ENCODE measurements at places on chromosomes 1 and 21.

DNA sequence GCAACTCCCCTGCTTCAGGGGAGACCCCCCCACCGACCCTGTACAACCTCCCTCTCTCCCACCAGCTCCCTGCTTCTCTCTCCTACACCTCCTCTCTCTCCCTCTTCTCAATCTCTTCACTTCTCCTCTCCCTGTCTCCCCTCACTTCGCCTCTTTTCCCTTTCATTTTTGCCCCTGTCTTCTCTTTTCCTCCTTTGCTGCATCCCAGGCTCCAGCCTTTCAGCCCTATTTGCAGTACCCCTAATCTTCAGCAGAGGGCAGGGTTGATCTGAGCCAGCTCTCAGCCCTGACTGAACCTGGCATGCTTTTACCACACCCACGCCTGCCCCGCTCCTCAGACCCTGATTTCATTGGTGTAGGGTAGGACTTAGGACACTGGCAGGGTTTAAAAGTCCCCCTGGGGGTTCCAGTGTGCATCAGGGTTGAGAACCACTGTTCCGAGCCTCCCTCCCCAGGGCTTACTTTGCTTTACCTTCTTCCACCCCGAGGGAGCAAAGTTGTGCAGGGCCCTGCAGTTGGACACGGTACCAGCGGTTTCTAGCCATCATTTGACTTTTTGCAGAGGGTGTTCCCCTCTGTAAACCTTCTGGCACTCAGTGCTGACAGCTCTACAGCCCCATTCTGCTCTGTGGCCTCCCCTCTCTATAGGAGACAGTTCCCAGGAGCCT, 67.3 kb upstream of the CNTN2 start:
- DNase-seq = peak; percentile 92

DNA sequence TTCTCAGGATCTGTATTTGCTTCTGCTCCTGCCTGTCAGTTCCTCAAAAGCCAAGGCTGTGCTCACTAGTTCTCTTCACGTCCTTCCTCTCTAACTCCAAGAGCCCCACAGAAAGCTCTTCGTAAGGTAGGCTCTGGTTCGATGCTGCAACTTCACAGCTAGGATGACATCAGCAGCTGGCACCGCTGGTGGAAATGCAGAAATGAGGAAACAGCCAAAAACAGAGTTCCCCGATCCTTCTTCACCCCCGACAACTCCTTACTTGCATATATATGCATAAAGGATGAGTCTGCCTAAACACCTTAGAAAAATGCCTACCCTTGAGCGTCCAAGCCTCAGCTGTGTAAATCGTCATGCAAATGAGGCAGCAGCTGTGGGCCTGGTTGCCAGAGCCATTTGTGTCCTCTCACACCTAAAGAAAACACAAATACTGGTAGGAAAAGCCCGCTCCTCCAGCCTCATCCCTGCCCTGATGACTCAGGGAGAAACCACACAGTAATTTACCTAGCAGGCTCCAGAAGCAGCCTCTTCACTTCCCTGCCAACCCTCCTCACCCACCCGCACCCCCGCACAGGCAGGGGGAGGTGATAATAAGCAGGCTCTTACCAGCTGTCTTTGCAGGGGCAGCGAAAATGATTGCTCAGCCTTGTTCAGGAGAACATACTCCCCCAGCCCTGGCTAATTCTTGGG, 28.2 kb downstream of the BATF3 start:
- DNase-seq = no peak

DNA sequence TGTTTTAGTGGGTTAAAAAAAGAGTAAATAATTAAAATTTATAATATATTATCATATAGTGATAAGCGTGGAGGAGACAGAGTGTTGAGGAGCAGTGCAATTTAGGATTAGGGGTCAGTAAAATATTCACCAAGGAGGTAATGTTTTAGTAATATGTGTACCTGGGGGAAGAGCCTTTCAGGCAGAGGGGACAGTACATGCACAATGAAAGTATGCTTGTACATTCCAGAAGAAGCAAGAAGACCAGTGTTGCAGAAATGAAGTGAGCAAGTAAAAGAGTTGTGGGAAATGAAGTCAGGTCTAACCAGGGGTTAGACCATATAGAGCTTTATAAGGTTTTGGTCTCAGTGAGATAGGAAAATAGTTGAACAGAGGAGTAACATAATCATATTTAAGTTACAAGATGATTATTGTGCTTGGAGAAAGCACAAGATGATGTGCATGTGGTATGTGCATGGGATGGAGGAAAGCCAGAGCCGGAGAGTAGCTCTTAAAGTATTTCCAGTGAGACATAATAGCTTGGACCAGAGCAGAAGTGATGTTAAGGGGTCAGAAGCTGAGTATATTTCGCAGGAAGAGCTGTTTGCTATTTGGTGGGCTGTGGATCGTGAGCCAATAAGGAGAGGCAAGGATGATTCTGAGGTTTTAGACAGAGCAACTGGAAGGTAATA, 44.8 kb downstream of the SNX7 start:
- DNase-seq = no peak

- no peak for DNase-seq
Observed at GRCh38 chr1:85202092-85202863, 1.5 kb upstream of the SYDE2 start.

DNA sequence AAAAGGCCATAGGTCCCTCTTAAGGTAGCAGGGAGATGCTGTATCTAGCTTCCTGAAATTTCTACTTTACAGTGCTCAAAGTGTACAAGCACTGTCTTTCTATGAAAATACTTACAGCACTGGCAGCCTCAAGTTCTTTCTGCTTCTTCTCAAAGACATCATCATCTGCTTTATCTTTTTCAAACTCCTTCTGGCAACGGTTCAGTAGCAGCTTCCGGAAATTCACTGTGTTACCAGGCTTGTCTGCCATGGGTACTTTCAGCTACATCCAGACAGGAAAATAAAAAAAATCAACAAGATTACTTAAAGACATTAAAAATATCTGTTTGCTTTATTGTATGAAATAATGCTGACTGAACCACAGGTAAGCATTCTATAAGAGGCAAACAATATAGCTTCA, 77.9 kb upstream of the HP1BP3 start:
- DNase-seq = no peak

- DNase-seq = no peak
Observed at GRCh38 chr1:14281412-14281811, 317.1 kb upstream of the KAZN start.

- no peak for DNase-seq
Observed at GRCh38 chr21:35926003-35926740, 134.2 kb downstream of the SETD4 start.

GRCh38 chr1:235527196-235527814, 23.1 kb upstream of the B3GALNT2 start:
- no peak for DNase-seq

DNA sequence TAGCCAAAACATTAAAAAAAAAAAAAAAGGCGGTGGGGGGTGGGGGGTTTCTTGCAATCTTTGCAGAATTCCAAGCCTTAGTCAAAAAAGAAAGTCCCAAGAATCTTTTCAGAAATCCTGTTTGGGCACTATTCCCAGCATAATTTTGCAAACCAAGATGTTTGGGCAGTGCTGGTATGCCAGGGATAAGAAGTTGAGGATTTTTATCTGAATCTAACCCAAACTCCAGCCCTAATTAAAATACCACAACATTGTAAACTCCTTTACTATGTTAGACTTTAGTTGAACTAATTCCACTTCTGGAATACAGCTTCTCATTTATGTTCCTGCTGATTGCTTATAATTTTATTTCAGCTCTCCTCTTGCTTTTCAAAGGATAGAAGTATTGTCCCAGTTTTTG, 504.1 kb upstream of the ADGRL2 start:
- no peak for DNase-seq

- no peak for DNase-seq
Observed at GRCh38 chr21:41884501-41885030, 5.4 kb upstream of the PRDM15 start.

GRCh38 chr1:41242342-41243078, 404 bp upstream of the SCMH1 start:
- DNase-seq = peak; percentile 21

DNA sequence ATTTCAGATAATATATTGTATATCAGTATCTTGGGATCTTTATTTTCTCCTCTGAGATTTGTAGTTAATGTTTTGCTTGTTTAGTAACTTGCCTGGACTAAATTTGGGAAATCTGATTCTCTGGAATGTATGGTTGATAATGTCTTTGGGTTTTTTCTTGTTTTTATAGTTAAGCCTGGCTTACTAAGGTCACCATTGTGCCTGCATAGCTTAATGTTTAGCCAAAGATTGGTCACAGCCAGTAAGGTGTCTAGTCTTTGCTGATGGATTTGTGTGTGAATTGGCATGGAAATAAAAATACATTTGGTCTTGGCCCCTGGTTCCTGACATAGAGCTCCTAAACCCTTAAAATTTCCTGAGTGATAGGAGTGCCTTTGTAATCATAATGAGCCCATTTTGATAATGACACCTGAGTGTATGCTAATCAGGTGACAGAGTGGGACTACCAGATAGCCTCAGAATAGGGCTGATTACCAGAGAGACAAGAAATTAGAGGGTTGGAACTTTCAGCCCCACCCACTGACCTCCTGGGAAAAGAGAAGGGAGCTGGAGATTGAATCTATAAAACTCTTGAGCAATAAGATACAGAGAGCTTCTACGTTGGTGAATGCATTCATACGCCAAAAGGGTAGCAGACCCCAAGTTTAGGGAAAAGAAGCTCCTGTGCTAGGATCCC, 47.9 kb upstream of the NUF2 start:
- DNase-seq = no peak

DNA sequence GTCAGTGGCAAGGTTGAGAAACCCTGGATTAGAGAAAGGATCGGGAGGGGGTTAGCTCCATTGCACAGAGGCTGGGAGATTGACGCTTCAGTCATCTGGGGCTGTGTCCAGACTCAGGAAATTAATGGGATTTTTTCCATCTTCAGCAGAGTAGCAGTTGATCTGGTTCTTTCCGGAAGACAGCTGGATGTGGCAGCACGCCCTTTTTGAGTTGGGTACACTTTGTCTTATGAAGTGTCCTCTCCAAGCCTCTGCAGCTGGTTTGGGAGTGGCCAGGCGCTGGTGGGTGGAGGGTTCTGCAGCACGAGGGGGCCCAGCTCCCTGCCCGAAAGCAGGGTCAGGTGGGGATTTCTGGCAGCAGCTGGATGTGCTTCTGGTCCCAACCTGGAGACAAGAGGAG, 95.1 kb downstream of the TAS1R2 start:
- no peak for DNase-seq

DNA sequence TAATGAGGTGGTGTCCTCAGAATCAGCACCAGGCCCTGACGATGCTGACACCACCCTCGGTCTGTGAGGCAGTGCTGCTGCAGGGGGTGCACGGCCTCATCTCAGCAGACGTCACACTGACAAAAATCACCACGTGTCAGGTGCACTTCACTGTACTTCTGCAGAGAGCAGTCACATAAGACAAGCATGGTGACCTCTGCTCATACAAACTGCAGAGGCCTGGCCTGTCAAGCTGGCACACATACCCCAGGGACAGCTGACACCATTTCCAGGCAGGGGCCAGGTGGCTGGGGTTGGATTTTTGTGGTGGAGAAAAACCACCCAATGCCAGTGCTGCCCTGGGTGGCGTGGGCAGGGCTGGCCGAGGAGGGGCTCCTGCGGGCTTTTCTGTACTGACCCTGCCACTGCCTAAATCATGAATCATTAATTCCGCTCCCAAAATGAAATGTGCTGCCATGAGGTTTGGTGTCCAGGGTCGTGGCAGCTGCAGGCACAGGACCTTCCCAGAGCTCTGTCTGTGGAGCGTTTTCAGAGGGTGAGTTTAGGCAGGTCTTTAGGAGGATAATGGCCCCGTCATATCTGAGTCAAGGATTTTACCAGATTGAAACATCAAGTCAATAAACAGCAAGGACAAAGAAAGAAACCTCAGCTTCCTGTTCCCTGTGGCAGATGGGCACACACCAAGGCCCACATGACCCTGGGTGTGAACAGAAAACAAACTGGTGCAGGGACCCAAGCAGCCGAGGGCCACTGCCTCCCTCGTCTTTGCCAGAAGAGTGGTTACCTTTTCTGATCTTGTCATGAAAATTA, 33.4 kb upstream of the GPR153 start:
- DNase-seq = no peak

DNA sequence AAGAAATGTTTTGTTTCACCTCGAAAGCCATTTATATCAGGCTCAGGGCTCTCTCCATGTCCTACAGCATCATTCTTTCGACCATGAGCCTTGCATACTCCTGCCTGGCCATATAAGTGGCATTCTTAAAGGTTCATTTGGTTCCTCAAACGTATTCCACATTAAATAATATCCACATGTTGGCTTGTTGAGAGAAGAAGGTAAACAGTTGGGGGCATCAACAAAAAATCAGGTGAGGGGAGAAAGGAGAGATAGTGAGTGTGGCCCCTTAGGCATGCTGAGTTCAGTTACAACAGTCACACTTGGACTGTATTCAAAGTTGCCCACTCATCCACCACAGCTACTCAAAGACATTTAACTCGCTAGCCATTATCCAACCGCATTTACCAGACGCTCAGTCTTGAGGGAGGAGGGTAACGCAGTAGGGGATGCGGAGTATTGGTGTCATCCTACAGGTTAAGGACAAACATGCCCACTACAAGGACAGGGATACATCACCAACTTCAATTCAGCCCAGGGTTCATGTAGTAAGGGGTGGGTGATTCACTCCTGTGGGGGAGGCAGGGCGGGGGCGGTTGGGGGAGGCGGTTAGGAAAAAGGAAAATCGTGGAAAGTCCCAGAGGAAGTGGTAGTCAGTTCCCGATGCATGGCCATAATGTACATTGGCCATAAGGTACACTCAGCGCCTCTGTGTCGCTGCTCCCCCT, 1.4 kb downstream of the ZNF697 start:
- no peak for DNase-seq

GRCh38 chr1:33093004-33093403, 12.1 kb downstream of the AZIN2 start:
- DNase-seq = peak; percentile 65

DNA sequence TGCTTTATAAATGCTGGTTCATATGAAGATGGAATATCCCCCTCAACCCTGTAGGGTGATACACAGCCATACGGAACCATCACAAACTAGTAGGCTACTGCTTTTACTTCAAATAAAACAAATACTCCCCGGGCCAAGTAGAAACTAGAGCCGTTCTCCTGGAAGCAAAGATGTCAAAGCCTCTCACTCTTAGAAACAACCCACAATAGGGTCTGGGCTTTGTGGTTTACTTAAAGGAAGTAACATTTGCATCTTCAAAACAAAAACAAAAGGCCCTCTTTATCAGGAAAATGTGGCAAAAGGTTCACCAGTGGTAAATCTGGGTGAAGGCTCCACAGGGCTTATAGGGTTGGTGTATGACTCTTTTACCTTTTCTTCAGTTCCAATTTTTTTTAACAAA, 49.8 kb downstream of the HLCS start:
- DNase-seq = no peak

GRCh38 chr1:225601902-225602589, 50.9 kb downstream of the ENAH start:
- DNase-seq = no peak

Measured in iPS-NIHi11 (cell line).